NCI-H1105 (cell line): ENCODE measurements at places on chromosomes 16 and 17.

GRCh38 chr17:17055286-17056155 is 13.3 kb downstream of the MPRIP start:
- no peak for DNase-seq

GRCh38 chr17:67088639-67089038 is 44.3 kb downstream of the CACNG1 start:
- no peak for DNase-seq

DNA sequence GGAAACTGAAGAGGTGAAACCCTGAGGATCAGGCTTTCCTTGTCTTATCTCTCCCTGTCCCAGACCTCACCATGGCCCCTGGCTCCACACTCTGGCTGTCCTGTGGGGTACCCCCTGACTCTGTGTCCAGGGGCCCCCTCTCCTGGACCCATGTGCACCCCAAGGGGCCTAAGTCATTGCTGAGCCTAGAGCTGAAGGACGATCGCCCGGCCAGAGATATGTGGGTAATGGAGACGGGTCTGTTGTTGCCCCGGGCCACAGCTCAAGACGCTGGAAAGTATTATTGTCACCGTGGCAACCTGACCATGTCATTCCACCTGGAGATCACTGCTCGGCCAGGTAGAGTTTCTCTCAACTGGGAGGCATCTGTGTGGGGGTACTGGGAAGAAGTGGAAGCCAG is 1.4 kb downstream of the CD19 start:
- DNase-seq = no peak

- peak; percentile 84 for DNase-seq
These were observed 402.7 kb upstream of the TNRC6C start for GRCh38 chr17:77555741-77556291.

DNA sequence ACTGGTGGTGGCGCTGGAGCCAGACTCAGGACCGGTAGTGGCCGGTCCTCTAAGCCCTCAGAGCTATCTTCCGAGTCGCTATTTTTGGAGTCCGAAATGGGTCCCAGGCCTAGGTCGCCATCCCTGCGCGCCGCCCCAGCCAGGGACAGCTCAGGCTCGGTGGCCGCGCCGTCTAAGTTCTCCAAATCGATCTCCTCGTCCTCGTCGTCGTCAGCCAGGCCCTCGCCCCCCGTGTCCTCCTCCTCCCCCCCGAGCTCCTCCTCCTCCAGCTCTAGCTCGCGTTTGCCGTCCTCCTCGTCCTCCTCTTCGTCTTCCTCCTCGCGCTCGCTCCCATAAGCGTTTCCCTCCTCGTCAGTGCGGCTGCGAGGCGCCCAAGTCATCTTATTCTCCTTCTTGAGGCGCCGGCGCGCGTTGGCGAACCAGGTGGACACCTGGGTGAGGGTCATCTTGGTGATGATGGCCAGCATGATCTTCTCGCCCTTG is 1.6 kb downstream of the IRX3 start:
- peak; percentile 43 for DNase-seq

DNA sequence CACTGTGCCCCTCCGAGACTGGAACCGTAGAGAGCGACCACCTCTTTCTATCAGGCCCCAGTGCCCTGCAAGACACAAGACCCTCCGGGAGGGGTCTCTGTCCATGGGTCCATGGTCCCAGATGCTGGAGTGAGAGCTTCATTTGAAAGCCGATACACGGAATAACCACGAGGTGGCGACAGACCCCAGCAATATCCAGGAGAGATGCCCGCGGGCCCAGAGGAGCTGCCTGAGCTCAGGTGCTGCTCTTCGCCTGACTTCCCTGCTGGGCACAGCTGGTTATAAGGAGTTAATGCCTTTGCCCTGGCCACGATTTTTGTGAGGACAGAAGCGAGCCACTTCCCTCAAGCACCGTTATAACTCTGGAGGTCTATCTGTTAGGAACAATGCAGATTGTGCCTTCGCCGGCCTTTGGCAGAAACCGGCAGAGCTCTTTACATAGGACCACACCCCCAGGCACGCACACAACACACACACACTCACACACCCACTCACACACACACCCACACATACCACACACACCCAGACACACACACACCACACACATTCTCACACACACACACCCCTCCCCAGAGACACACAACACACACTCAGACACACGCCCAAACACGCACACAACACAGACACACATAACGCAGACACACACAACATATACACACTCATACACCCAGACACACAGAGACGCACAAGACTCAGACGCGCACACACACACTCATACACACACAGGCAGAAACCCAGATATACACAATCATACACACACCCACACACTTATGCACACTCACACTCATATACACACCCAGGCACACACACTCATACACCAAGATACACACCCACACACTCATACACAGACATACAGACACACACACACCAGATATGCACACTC is 436.4 kb downstream of the SOX9 start:
- peak; percentile 59 for DNase-seq
